ENCODE measurements at places on chromosomes 5 and 9.

GRCh38 chr5:60916646-60917045, 28.2 kb downstream of the ERCC8 start:
- DNase-seq = no peak

GRCh38 chr5:77333451-77334123, 123.1 kb downstream of the PDE8B start:
- DNase-seq = no peak

DNA sequence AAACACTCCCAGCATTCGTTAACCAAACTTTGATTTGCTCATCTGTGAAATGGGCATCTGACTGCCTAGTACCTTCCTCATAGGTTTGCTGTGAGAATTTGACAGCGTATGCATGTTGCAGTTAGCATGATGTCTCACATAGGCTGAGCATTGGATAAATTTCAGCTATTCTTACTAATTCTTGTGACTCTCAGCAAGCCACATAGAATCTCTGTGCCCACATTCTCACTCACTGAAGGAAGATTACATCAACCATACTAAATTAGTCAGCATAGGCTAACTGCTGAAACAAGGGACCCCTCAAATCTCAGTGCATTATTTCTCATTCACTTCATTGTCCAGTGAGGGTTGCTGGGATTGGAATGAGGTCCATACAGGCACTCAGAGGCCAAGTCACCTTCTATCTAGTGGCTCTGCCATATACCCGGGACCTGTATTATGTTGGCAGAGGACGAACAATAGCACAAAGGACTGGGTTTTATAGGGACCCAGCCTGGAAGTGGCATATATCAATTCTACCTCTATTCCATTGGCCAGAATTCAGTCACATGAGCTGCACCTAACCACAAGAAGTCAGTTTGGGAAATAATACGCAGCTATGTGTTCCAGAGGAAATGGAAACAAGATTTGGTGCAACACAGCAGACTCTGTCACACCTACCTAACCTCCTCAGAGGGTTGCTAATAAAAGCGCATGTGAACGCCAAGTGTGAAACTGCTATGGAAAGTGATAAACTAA, 4.2 kb upstream of the PTGER4 start:
- DNase-seq = no peak

GRCh38 chr9:93235300-93235960, 51.5 kb downstream of the WNK2 start:
- no peak for DNase-seq

GRCh38 chr5:141875795-141876627, 2.2 kb downstream of the PCDH1 start:
- no peak for DNase-seq

- no peak for DNase-seq
These were observed 50.6 kb downstream of the DMRT1 start for GRCh38 chr9:892123-892522.

DNA sequence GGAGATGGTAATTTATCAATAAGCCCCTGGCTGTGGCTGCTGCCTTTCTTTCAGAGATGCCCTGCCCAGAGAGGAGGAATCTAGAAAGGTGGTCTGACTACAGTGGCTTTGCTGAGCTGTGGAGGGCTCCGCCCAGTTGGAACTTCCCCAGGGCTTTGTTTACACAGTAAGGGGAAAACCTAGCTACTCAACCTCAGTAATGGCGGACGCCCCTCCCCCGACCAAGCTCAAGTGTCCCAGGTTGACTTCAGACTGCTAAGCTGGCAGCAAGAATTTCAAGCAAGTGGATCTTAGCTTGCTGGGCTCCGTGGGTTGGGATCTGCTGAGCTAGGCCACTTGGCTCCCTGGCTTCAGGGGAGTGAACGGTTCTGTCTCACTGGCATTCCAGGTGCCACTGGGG, 865.4 kb upstream of the ACO1 start:
- peak; percentile 15 for DNase-seq

- no peak for DNase-seq
These were observed 393.7 kb upstream of the PDE4D start for GRCh38 chr5:60287174-60287771.

DNA sequence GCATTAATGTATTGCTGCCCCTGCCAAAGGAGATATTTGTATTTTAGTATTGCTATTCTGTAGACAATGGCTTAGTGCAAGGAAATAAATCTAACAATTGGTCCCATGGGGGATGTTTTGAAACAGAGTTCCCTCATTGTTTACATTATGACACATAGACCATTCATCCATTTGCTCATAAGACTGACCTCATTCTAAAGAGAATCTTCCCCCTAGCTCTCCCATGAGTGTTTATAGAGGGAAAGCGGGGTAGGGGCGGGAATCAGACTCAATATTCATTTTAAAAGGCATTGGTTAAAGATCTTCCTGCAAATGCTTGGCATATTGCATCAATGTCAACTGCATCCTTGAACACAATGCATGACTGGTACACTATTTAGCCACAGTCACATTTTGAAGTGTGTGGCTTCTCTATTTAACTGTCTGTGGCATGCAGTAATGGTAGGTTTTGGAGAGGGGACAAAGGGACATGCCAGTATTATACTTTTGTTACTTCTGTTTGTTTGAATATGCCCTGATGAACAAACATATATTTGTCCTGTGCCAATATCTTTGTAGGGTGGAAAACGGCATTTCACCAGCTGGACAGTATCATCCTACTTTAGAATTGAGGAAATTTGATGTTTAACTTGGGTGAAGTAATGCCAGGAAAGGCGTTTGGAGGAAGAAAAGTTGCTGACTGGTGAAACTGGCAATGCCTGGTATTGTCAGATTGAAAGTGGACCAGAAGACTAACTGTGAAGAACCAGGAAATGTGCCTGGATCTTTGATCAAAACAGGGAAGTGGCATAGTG, 84.1 kb upstream of the MEGF10 start:
- DNase-seq = no peak

GRCh38 chr9:127278372-127278771, 13.8 kb downstream of the GARNL3 start:
- DNase-seq = no peak

GRCh38 chr9:4762108-4762885, 21.3 kb upstream of the AK3 start:
- peak; percentile 69 for DNase-seq

- DNase-seq = no peak
These were observed 152.3 kb downstream of the TTC39B start for GRCh38 chr9:15154677-15155076.

DNA sequence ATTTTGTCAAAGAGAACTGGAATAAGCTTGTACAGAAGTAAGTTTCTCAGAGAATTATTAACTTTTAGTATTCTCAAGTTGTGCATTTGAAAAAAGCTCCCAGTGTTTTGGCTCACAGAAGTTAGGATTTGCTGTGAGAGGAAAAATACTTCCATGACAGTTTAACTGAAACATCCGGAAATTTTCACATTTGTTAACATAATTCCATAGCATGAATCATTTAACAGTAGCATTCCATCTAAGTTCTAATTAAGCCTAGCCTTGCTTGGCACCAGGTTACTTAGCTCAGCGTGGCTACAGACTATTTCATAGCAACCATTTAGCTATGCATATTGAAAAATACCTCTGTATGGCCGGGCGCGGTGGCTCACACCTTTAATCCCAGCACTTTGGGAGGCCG, 90.8 kb downstream of the LNPEP start:
- DNase-seq = no peak

DNA sequence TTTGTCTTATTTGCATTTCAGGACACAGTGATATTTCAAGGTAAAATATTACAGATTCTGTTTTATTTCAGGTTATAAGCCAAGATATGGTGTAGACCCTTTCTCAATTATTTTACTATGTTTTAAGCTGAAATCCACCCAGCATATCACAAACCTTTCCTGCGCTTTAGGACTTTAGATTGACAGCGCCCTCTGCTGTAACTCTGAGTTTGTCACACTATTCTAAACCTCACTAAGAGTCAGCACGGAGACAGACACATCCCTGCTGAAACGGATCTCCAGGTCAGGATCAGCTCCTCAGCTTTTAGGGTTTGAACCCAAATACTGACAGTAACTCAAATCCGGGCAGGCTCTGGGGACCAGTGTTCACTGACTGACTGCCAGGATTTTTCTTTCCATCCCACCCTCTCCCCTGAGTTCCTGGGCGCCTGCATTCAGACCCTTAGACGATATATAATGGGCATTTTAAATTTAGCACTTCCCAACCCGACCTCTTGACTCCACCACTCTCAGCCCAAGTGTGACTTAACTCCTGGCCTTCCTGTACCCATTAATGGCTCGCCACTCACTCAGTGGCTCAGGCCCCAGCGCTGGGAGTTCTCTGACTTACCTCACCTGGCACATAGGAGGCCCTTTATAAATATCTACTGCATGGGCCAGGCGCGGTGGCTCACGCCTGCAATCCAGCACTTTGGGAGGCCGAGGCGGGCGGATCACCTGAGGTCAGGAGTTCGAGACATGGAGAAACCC, 33.5 kb downstream of the TLX3 start:
- no peak for DNase-seq

DNA sequence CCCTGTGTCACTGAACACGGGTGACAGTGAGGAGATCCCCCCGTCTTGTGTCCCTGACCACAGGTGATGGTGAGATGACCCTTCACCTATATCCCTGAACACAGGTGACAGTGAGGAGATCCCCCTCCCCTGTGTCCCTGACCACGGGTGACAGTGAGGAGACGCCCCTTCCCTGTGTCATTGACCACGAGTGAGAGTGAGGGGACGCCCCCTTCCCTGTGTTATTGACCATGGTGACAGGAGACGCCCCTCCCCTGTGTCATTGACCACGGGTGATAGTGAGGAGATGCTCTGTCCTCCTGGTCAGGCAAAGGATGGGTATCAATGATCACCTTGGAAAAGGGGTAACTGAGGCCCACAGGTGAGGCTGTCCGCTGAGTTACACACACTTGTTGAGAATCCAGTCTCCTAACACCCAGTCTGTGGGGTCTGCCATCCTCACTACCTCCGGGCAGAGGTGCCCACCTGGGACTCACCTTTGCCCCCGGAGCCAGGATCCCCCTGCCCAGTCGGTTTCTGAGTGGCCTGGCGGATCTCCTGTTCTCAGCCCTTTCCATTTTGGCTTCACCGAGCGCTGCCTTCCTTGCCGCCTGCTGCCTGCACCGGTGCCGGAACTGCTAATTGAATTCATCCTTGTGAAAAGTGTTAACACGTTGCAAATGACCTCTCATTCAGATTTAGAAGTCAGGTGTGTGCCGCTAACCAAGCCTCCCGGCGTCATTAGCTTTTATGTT, 68.2 kb upstream of the BARHL1 start:
- no peak for DNase-seq

- DNase-seq = peak; percentile 1
These were observed 100.4 kb downstream of the TTLL11 start for GRCh38 chr9:121992571-121993212.

GRCh38 chr9:83385317-83385716, 152.9 kb downstream of the FRMD3 start:
- no peak for DNase-seq

DNA sequence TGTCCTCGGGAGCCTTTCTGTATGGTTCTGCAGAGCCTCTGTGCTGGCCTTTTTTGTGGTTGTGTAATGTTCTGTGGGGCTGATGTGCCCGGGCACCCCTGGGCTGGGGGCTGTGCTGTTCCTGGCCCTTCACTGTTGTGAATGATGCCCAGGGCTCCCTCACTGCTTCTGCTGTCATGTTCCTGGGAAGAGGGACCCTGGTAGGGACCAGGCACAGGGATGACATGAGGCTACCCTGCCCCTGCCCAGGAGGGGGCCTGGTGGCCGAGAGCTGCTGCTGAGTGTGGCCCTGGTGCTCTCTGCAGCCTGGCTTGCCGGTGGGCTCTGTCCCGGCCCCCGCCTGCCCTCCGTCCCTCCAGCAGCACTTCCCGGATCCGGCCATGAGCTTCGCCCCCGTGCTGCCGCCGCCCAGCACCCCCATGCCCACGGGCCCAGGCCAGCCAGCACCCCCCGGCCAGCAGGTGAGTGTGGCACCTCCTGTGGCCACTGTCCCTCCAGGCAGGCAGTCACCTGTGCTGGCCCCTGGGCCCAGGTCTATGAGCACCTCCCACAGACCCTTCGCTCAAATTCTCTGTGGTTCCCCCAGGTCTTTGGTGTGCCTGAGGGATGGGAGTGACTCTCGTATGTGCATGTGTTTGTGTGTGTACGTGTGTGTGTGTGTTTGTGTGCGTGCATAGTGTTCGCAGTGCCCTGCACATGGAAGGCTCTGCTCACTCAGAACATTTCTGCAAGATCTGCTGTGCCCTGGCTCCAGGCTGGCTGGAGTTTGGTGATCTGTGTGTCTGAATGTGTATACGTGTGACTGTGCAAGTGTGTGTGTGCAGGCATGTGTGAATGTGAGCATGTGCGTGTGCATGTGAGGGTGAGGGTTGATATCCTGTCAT, 72.3 kb downstream of the WNK2 start:
- no peak for DNase-seq

DNA sequence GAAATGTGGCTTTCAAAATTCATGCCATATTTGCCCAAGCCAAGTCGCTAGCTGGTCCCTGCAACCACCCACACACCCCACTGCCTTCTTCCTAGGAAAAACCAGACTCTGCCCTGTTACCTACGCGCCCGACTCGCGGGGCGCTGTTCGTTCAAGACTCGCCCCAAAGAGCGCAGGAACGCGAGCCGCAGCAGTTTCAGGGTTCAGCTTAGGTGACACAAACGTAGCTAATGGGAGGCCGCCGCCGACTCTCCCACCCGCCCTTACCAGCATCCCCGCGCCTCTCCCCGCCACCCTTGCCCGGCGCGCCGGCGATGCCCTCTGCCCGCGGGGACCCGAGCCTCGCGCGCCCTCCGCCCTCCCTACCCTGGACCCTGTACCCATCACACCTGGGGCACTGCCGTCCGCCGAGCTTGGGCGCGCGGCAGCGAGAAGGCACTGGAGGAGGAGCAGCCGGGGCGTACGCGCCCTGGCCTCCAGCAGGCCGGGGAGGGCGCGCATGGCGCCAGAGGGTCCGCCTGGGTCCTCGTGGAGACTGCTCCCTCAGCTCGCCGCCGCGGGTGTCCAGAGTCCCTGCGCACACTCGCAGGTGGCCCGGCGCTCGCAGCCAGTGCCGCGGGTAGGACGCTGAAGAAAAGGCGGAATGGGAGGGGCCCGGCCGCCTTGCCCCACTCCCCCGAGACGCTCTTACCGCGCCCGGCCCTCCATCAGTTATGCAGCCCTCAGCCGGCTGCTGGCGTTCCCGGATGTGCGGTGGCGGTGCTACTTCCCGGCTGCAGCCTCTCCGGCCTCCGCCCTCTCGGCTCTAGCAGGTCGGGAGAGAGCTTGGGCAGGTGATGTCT, at the start of gene EMB:
TSS of gene EMB (minus strand) at position 638 of the 842 bp plus-strand sequence. CDS start at position 501, 137 bp downstream.
- peak; percentile 54 for DNase-seq

DNA sequence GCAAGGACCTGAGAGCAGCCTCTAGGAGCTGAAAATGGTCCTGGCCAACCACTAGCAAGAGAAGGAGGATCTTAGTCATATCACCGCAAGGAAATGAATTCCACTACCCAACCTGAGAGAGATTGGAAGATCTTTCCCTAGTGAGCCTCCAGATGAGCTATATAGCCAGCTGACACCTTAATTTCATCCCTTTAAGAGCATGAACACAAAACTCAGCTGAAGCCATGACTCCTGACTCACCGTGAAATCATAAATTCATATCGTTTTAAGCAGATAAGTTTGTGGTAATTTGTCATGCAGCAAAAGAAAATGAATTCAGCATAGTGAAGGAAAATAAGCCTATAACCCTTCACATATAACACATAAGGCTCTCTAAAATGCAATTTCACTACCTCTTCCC, 23.5 kb downstream of the MAPKAP1 start:
- DNase-seq = no peak
